ENCODE measurements at places on chromosomes 13 and 19. TPM values are rescaled to one million over a fixed set of nuclear protein-coding genes. Genes with fewer than 3 reads are reported as not detected.
A peak's percentile ranks its signal among the peaks of the same experiment; 100 is the strongest.

The ZNF507 gene
- total RNA-seq, result 27.5 TPM

The KLK1 gene
- total RNA-seq, result not detected

The DCLK1 gene
- 36.1 TPM for total RNA-seq

The FFAR1 gene
- not detected for total RNA-seq

The SYNGR4 gene
- total RNA-seq, result not detected

The LIN37 gene
- 11.3 TPM for total RNA-seq

The ZNF20 gene
- 1.5 TPM for total RNA-seq

GRCh38 chr19:49801966-49802661, 11.0 kb downstream of the FUZ start:
- DNase-seq, result peak; percentile 89

DNA sequence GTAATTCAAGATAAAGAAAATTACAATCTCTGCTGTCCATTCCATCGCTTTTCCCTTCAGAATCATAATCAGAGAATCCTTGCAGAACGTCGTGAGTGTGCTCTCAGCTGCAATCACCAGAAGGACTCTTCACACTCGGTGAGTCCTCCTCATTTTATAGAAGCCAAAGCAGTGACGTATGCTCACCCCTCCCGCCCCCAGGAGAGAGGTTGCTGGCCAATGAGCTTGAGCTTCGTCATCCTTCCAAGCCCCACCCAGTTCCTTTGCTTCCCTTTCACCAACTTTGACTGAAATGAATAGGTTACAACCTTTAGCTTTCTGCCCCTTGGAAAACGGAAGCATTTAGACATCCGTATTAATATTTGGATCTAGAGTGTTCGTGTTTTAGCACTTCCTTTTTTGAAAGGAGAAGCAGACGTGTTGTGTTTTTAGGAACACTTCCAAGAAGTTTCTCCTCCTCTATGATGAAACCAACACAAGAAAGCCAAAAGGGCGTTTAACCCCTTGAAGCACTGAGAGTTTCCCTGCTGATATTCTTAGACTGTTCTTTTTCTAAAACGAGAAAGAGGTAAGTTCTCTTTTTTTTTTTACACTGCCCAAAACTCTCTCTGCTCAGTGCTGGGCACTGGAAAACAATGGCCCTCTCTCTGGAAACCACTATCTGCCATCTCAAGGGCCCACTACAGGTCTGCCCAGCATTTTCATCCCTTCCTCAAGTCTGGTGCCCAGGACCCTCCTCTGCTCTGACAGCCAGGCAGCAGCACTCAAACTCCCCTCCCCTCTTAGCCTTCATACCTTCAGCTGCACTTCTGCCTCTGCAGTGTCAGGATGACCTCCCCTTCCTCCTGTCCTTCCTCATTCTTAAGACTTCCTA, 44.3 kb upstream of the CEACAM21 start:
- DNase-seq, result no peak

DNA sequence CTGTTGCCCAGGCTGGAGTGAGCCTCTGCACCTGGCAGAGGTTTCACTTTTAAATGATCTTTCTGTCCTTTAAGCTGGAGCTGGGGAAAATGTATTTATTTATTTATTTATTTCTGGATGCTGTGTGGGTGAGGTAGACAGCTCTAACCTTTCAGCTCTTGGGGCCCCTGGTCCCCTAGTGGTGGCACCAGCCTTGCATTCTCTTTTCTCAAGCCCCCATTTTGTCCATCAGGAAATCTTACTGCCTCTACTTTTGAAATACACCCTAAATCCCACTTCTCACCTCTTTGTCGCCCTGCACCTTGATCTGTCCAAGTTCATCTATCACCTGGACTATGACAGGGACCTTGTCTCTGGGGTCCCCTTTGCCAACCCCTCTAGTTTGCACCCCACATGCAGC, 2.1 kb upstream of the B9D2 start:
- no peak for DNase-seq

DNA sequence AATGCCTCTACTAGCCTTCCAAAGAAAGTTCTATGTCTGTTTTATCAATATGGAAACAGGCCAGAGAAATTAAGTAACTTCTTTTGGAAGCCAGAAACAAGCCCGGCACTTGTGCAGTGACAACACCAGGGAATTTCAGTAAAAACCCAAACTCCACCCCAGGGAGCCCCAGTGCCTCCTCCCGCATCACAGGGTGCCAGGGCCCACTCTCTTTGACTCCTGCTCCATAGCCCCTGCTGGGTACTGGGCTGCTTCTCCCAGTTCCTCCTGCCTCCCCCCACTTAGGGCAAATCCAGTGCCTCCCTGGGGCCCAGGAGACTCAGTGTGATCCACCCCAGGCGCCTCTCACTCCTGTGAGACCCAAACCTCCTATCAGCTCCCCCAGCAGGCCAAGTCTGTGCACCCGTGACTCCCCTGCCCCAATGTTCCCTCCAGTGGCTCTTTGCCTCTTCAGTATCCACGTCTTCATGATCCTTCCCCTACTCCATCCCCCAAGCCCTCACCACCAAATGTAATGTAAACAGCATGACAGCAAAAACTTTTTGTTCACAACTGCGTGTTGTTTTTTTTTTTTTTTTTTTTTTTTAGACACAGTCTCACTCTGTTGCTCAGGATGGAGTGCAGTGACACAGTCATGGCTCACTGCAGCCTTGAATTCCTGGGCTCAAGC, 2.3 kb upstream of the FFAR3 start:
- DNase-seq, result no peak

DNA sequence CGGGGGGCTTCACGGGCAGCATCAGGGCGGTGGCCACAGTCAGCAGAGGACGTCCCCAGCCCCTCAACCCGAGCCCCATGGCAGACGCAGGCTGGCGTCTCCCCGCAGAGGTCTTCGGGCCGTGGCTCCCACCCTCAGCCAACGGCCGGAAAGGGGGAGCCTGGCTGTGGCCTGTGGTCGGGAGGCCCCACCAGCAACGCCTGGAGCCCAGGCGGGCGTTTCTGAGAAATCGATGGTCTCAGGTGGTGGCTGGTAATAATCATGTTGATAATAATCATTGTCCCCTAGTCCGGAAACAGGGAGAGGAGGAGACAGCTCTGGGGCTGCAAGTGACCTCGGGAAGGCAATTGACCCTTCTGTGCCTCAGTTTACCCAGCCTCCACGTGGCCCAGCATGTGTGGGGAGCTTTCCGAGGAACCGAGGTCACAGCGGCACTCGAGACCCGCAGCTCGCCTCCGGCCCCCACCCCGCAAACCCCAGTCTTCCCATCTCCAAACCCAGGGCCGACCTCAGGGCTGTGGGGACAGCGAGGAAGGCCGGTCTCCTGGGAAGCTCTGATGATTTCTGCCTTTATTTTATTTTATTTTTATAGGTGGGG, at the start of gene PRSS57:
Gene PRSS57, minus strand, starts transcription at position 101 of the 598 bp plus-strand sequence. Its CDS starts 22 bp downstream, at position 79.
- no peak for DNase-seq

GRCh38 chr13:99989276-99990125, 7.9 kb downstream of the ZIC2 start:
- peak; percentile 72 for DNase-seq

DNA sequence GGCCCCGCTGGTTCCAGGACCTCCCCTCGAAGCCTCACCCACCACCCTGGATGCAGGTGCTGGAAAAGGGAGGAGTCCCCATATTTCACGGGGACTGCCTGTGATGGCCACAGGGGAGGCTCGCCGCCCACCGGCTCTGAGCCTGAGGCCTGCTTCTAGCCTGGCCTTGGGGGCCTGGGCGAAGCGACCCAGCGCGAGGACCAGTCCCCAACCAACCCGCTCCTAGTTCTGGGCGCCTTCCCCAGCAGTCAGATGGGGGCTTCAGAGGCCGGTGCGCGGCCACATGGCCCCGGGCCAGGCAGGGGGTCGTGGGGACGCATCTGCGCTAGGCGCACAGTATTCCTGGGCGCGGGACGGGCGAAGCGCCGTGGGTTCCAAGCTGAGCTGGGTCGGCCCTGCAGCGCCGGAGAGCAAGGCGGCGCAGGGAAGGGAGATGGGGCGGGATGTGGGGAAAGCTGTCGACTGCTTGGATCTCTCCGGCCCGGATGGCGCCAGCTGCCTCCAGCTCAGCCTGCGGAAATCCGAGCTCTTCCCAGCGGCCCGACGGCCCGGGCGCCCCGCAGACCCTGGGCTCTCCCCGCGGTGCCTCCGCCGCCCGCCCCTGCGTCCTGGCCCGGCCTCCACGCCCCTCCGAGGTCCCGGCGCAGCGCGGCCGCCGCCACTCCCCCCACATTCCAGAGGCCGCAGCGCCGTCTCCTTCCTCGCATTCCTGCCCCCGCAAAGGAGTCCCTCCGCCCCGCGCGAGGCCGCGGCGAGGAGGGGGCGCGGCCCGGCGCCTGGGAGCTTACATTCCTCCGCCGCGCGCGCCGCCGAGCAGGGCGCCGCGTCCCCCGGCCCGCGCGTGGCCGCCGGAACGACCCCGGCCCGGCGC, at the start of gene WTIP:
Gene WTIP, plus strand, starts transcription at position 788 of the 871 bp plus-strand sequence. CDS start 217 bp downstream, outside the sequence.
- no peak for DNase-seq

- DNase-seq, result no peak
Measured at GRCh38 chr19:38727868-38728660, 16.2 kb downstream of the CAPN12 start.

- no peak for DNase-seq
Measured at GRCh38 chr19:2145831-2146241, 5.5 kb downstream of the AP3D1 start.

DNA sequence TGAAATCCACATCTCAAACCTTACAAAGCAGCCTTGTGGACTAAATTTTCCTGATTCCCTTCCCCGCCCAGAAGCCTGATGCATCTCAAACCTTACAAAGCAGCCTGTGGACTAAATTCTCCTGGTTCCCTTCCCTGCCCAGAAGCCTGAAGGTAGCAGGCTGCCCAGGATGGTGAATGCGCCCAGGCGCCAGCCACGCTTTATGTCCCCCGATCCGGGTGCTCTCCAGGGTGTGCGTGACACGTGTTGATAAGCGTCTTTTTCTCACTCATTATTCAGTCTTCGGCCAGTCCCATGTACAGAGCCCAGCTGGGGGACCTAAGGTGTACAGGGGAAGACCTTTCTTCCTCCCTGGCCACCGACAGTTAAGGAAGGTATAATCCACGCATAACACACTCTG, 31.8 kb downstream of the LAMP1 start:
- DNase-seq, result no peak

- no peak for DNase-seq
Measured at GRCh38 chr19:33108161-33108560, 23.8 kb upstream of the WDR88 start.

- no peak for DNase-seq
Measured at GRCh38 chr13:71055644-71056043, 811.4 kb downstream of the DACH1 start.

- no peak for DNase-seq
Measured at GRCh38 chr19:4058693-4059452, 7.8 kb downstream of the ZBTB7A start.

DNA sequence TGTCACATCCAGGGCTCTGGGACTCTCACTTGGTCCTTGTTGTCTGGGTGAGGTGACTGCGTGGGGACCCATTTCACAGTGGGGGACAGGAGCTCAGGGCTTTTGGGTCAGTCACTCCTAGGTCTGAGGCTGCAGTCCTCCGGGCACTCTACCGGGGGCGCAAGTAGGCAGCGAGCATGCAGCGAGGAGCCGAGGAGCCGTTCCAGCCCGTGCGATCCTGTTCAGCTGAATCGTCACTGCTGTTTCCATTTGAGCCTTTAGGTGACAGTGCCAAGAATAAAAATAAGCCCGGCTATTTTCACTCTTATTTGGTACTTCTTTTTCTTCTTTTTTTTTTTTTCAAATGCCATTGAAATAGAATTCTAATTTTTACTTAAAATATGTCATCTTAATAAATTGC, 126.5 kb downstream of the ZNF536 start:
- DNase-seq, result no peak

DNA sequence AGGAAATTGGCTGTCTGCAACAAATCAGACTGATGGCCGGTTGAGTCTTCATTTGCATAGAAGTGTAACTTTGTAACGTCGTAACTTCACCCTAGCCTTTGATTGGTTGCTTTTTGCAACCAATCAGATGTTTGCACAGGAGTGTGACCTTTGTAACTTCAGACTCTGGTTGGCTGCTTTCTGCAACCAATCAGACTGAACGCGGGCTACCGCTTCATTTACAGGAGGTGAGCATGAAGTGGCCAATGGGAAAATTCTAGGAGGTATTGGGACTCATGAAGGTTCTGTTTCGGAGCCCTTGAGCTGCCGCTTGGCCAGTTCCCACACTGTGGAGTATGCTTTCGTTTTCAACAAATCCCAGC, 441 bp upstream of the ZNF559 start:
- no peak for DNase-seq

- no peak for DNase-seq
Measured at GRCh38 chr13:106362707-106363106, 172.8 kb downstream of the EFNB2 start.

DNA sequence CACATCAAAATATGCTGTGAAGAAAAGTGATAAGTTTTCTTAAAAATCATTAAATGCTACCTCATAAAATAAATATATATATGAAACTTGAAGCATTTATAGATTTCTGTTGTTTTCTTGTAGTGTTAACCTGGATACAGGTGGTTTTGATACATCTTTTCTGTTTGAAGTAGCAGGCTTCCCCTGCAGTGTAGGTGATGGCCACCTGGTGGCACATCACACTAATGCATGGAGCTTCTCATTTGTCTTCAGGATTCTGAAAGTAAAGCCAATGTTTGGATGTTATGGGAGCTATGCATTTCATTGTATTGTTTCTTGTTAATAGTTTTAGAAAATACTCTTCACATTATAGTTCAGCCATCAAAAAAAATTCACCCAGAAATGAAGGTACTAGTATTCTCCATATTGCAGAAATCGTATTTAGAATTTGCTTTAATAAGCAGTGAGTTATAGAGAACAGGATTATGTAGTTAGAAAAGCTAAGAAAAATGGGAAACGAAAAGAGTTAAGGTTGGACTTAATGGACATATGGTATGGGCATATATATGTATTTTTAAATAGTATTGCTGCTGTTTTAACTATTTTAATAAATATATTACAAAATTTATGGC, 18.7 kb downstream of the GPR180 start:
- DNase-seq, result no peak

- no peak for DNase-seq
Measured at GRCh38 chr13:96052656-96053002, 572 bp downstream of the UGGT2 start.

DNA sequence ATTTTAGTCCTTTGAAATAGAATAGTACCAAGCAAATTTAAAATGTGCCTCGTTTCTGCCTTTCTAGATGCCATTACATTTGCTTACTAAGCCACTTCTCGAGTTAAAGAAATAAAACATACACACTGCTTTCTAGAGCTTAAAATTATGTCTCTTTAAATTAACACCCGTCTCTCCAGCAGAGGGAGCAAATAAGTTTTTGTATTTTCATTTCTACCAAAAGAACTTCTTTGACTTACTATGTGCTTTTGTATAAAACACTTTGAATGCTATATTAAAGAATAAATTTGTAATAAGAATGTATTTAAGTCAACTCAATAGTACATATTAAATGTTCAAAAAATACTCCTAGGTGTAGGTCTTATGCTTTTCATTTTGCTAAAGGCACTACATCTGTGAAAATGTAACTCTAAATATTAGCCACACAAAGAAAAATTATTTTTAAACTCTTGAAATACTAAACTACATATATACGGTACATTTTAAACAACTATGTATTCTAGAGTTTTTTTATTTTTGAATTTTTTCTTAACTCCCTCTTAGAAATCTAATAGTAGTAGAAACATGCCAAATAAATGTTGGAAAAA, 269.3 kb upstream of the MIR17HG start:
- DNase-seq, result no peak
